ENCODE measurements at places on chromosomes 16 and 17.

DNA sequence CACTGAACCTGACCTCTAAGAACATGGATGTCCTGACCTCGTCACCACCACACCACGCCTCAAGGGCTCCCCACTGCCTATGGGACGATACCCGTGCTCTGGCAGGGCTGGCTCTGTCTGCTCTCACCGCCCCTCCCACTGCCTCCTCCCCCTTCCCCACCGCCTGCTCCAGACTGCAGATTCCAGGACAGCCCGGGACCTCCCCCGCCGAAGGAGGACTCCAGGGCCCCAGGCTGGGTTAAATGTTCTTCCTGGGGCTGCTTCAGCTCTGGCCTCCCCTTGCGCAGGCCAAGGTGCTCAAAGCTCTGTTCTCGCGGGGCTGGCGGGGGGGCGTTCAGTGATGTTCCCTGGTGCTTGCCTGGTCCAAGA lies 3.1 kb downstream of the NPW start:
- DNase-seq, result no peak

GRCh38 chr16:4370570-4371356 lies 885 bp upstream of the VASN start:
- peak; percentile 82 for DNase-seq

DNA sequence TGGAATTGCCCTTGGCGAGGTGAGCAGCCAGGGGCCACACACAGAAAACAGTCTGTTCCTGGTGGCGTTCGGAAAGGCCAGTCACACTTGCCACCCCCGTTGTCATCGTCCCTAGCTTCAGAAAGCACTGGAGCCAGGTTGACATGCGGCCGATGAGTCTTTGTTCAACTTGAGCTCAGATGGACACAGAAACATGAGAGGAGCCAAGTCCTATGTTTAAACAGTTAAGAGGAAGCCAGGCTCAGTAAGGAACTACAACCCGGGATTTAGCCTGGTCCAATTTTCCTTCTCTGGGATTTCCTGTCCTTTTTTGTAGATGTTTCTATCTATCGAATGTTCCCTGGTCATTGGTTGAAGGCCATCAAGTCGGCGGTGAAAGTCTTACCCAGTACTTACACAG lies 19.5 kb downstream of the SALL1 start:
- no peak for DNase-seq

- no peak for DNase-seq
These were observed 11.1 kb upstream of the PIK3R5 start for GRCh38 chr17:8976638-8977037.

GRCh38 chr17:68580236-68580770 lies 20.9 kb downstream of the FAM20A start:
- DNase-seq, result no peak

DNA sequence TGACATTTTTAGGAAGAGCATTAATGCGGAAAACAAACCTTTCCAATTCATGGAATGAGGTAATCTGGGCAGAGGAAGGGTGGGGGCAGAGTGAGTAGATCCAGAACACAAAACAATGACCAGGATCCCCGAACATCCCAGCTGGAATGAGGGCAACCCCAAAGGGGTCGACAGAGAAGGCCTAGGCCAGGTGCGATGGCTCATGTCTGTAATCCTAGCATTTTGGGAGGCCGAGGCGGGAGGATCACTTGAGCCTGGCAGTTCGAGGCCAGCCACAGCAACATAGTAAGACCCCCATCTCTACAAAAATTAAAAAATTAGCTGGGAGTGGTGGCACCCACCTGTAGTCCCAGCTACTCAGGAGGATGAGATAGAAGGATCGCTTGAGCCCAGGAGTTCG lies 64.7 kb downstream of the ZFHX3 start:
- DNase-seq, result no peak

GRCh38 chr17:76535788-76536510 lies 1.6 kb downstream of the CYGB start:
- no peak for DNase-seq

DNA sequence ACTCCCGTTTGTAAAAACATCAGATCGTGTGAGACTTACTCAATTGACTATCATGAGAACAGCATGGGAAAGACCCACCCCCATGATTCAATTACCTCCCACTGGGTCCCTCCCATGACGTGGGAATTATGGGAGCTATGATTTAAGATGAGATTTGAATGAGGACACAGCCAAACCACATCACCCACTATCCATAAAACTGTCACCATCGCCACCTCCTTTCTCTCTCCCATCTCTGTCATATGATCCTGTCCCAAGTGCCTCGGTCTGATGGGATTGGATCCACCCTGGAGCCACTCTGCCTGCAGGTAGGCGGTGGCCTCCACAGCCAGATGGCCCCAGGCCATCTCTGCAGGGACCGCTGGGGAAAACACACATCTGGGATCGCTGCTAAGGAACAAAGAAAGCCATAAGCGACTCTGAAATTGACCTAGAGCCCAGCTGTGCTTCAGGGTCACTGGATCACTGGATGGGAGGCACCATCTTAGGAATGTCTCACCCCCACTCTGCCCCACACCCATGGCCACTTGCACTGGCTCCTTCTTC lies 61.2 kb downstream of the TMEM186 start:
- DNase-seq, result no peak

DNA sequence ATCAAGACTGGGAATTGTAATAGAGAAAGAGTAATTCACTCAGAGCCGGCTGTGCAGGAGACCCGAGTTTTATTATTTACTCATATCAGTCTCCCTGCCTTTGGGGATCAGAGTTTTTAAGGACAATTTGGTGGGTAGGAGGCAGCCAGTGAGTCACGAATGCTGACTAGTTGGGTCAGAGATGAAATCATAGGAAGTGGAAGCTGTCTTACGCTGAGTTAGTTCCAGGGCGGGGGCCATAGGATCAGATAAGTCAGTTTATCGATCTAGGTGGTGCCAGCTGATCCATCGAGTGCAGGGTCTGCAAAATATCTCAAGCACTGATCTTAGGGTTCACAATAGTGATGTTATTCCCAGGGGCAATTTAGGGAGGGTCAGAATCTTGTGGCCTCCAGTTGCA lies 20.2 kb upstream of the GUCY2D start:
- no peak for DNase-seq

All from upper lobe of left lung (tissue), 6 donors.